Activated CD4-positive, alpha-beta T cell treated with anti-CD3 and anti-CD28 coated beads, Interleukin-2, amount 50 U/mL, for 4 hours (primary cell): ENCODE measurements at places on chromosomes 3 and 15.

- no peak for DNase-seq
These were observed 61.0 kb upstream of the CHRM5 start for GRCh38 chr15:33907326-33907725.

GRCh38 chr3:141125351-141125750, 74.2 kb downstream of the SPSB4 start:
- no peak for DNase-seq

DNA sequence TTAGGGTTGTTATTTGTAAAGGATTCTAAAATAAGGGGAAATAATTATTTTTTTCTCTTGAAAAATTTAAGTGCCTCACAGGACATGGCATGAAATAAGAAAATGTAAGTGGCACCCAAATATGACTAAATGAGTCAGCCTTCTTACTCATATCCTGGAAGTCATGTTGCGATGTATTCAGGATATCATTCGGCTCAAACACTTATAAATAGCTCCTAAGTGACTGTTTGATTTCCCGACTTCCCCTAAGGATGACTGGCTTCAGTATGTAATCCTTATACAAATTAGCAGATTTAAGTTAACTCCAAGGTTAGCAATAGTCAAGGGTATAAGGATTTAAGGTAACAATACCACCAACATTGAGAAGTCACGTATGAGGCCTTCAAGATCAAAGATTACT, 57.3 kb upstream of the OSTN start:
- no peak for DNase-seq

GRCh38 chr3:169122416-169122815, 541.1 kb downstream of the MECOM start:
- no peak for DNase-seq

- DNase-seq = no peak
These were observed 21.0 kb upstream of the HACD2 start for GRCh38 chr3:123605789-123606234.

DNA sequence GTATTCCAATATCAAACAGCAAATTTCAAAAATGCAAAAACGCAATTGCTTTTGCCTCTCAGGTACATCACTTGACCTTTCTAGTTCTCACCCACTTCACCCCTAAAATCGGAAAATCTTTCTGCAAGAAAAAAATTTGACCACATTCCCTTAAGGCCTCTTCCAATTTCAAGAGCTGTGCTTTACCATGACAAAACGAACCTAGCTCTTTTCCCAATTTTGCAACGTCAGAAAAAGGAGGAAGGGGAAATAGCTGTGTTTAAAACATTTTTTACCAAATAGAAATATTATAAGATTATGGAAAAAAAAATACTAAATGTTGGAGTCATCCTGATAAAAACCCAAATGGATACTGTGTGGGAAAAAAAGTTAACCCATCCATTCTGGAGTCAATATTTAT, 1.1 kb upstream of the NR2C2 start:
- DNase-seq = no peak

GRCh38 chr3:41488501-41488900, 289.2 kb downstream of the CTNNB1 start:
- no peak for DNase-seq

DNA sequence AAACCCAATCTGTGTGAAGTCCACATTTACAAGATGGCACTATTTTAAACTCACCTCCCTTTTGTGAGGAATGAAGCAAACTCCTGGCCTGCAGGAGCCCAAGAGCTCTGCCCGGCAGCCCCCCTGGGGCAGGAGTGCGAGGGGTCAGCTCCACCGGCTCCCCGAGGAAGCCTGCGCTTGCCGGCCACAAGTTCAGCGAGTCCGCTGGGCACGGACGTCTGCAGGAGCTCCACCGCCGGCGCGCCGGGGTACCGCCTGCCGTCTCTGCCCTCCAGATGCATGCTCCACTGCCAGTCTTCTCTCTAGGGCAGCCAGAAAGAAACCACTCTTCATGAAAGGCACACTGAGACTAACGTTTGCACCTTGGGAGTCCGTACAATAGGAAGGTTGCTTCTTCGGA, 17.5 kb downstream of the OCA2 start:
- no peak for DNase-seq

DNA sequence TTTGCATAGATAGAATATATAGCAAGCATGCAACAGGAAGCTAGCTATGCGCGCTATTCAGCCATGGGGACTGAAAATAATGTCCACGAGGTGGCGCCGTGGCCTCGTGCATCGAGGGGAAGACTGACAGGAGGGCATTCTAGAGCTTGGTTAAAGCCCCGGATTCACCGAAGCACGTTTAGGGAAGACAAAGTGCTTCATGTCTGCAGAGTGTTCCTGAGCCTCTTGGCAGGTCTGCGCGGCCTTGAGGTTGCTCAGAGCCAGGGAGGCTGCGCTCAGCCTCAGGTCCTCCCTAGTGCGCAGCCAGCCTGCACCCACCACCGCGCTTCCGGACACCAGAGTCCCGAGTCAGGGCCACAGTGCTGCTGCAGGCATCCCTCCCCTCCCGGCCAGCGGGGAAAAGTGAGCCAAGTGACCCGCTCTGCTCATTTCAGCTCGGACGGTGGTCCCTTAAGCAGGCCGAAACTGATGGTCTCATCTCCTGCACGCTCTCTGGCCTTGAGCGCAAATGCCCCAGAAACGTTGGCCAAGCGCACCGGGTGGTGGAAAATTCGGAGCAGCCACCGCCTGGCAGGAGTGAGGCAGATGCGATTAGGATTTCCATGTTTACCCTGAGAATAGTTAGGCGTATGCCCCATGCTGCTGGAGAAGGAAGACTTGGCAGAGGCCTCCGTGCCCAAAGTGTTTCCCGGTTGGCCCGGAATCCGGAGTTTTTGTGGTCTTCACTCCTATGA, 24.8 kb downstream of the GABRA5 start:
- DNase-seq = no peak

GRCh38 chr3:13352621-13353131, 67.4 kb downstream of the NUP210 start:
- no peak for DNase-seq

GRCh38 chr3:115698851-115699591, 75.7 kb downstream of the GAP43 start:
- DNase-seq = no peak

GRCh38 chr3:146131616-146132410, 29.2 kb downstream of the PLOD2 start:
- DNase-seq = no peak

DNA sequence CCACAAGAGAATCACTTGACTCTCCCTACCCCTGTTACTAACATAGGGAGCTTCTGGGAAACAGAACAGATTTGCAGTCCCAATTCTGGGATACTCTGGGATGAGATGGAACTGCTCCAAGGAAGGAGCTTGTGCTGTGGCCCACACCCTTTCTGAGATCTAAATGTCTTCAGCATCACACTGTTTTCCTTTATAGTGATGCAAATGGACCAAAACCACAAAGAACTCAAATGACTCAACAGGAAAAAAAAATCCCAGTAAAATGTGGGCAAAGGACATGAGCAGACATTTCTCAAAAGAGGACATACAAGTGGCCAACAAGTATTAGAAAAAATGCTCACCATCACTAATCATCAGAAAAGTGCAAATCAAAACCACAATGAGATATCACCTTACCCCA, 155.6 kb downstream of the NECTIN3 start:
- DNase-seq = no peak

DNA sequence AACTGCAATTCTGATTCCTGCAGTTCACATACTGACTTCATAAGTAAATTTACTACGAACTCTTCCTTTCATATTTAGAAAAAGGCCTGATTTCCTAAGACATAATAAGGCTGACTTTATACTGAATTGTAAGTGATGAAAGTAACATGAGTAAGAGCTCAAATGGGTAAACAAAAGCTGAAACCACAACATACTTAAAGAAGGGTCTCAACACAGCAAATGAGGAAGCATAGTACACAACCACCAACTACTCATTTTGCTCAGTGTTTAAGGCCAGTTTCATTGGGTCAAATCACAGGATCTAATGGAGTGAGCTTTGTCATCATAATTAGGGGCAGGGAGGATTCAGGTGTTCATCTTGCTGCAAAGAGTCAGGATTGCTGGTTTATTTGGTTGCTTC, 81.4 kb downstream of the SETD2 start:
- no peak for DNase-seq

- no peak for DNase-seq
These were observed 77.0 kb downstream of the CCK start for GRCh38 chr3:42189001-42189460.

DNA sequence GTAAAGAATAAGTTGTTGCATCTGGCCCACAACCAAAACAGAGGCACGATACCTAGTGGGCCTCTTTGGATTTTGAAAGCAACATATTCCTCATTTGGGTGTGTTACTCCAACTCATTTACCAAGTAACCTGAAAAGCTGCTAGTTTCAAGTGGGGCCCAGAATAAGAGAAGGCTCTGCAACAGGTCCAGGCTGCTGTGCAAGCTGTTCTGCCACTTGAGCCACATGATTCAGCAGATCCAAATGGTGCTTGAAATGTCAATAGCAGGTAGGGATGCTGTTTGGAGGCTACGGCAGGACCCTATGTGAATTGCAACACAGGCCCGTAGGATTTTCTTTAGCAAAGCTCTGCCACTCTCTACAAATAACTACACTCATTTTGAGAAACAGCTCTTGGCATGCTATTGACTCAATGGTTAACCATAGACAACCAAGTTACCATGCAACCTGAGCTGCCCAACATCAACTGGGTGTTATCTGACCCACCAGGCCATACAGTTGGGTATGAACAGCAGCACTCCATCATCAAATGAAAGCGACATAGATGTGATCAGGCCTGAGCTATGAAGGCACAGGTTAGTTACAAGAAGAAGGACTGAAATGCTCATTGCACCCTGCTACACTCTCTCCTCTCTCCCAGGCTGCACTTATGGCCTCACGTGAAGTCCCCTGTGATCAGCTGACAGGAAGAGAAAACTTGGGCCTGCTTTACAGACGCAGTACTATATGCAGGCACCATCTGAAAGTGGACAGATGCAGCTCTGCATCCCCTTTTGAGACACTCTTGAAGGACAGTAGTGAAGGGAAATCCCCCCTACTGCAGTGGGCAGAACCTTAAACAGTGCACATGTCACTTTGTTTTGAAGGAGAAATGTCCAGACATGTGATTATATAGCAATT, 9.5 kb upstream of the MCF2L2 start:
- no peak for DNase-seq

GRCh38 chr3:50264383-50264963, 4.5 kb upstream of the SEMA3B start:
- DNase-seq = no peak

GRCh38 chr3:192834428-192834827, 83.2 kb downstream of the MB21D2 start:
- no peak for DNase-seq

DNA sequence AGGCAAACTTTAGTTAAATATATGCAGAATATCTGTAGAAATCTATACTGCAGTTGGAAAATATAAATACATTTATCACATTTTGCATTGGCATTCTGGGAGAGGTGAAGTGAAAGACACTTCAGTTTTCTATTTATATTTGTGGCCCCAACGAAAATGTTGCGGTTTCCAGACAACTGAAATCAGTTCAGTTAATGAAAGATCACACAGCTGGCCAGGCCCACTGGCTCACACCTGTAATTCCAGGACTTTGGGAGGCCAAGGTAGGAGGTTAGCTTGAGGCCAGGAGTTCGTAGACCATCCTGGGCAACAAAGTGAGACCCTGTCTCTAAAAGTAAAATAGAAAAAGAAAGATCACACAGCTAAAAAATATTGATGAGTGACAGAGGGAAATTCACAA, 11.9 kb upstream of the CLASP2 start:
- DNase-seq = no peak

GRCh38 chr3:10915376-10915775, 77.2 kb upstream of the SLC6A1 start:
- DNase-seq = no peak

DNA sequence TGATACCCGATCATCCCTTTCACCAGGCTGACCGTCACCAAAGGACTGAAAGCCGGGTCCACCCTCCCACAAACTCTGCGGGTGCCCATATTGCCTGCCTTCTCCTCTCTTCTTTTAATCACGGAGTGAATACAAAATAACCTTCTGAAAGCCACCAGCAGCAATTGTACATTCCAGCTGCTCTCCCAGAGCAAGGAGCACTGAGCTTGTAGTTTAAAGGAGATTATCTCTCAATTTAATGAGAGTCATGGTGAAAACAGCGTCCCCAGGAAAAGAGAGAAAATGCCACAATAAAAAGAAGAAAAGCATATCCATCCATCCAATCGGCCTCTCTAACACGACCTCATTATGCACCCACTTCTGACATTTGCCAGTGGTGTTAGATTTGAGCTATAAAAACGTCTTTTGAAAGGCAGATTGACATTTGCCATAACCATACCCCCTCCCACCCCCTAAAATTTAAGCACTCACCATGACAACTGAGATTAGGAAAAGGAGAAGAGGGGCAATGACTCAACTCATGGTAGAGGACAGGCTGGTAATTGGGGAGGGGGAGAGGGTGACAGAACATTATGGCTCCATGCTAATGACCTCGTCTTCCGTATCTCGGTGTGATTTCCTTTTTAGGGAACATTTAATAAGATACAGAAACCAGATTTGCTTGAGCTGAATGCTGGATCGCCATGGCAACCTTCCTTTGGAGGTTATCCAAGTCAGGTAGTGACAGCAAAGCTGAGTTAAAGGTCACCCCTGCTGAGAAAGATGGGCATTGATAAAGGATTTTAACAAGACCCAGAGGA, 106.2 kb downstream of the ST8SIA2 start:
- DNase-seq = no peak

DNA sequence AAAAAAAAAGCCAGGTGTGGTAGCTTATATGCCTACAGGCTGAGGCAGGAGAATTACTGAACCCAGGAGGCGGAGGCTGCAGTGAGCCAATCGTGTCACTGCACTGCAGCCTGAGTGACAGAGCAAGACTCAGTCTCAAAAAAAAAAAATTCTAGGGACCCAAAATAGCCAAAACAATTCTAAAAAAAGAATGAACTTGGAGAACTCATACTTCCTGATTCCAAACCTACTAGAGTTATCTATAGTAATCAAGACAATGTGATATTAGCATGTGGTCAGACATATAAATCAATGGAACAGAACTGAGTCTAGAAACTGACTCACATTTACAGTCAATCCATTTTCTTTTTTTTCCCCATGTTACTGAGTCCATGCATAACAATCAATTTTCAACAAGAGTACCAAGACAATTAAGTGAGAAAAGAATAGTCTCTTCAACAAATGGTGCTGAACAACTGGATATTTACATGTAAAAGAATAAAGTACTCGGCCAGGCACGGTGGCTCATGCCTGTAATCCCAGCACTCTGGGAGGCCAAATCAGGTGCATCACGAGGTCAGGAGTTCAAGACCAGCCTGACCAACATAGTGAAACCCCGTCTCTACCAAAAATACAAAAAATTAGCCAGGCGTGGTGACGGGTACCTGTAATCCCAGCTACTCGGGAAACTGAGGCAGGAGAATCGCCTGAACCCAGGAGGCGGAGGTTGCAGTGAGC, 11.9 kb downstream of the PRKAR2A start:
- DNase-seq = no peak
